Lower lobe of right lung (tissue), 2 donors: ENCODE measurements at places on chromosomes 11 and 22.

GRCh38 chr11:130389335-130389935 is 39.0 kb downstream of the ADAMTS8 start:
- no peak for DNase-seq

DNA sequence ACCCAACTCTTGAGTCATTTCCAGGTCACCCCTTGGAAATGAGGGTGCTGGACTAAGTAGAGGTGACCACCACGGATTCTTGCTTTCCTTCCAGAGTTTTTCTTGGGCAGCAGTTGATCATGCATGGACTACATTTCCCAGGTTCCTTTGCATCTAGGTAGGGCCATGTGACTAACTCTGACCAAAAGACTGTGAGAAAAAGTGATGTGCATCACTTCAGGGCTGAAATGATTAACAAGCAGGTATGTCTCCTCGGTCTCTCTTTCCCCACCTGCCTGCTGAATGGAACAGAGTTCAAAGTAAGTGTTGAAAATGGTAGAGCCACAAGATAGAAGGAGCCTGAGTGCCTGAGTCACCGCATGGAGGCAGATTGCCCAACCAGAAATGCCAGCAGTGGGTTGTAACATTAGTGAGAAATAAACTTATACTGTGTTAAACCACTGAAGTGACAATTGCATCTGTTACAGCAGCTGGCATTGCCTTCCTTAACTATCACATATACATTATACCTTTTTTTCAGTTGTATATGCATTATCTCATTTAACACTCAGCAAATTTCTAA is 113.5 kb downstream of the MN1 start:
- DNase-seq, result no peak

DNA sequence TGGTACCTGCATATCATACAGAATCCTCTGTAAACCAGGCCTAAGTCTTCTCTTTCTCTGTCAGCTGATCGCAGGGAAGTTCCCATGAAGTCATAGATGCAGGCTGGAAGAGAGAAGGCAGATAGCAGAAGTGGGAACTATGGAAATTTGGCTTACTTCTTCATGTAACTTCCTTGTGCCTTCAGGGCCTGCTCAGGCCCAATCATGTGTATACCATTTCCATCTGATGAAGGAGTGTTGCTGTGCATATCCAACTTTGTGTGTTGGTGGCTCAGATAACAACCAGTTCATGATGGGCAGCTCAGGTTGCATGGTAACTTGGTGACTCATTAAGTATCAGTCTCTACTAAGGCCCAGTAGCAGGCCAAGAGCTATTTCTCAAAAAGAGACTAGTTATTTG is 53.1 kb upstream of the CEP295 start:
- DNase-seq, result no peak

DNA sequence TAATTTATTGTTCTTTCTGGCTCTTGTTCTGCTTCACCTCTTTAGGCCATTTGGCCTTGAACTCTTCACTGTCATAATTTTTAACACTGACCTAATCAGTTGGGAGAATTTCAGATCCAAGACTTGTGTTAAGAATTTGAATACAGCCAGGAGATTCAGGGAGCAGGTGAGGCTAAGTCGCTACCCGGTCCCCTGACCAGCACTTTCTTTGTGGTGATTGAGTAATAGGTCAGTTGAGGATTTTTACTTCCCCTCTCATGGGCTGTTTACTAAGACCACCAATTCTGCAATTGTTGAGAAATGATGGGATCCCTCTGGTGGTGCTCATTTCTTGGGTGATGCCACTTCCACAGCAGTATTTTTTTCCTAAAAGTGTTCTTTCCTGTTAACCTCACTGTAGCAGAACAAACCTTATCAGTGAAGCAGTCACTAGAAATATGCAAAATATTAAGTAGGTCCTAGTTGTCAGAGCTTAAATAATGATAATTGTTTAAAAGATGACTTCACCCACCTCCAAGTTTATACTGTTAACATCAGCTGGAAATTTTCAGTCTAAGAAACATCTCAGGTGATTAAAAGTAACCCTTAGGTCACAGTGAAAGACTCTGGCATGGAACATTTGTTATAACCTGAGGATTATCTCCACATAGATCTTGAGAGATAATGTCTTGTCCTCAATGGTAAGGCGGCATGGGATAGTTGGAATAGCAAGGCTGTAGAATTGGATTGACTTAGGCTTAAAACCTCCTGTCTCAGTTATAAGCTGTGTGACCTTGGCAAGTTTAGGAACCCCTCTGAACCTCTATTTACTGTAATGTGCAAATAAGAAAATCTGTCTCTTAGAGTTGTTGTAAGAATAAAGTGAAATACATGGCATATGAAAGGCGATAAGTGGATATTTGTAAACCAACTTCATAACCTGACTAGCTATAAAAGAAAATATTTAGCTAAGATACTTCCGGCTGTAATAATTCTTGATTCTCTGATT is 41.3 kb downstream of the POLD3 start:
- no peak for DNase-seq

- DNase-seq, result no peak
These were observed 9.7 kb upstream of the GCAT start for GRCh38 chr22:37797874-37798500.

GRCh38 chr11:132111838-132112237 is 741.4 kb downstream of the NTM start:
- no peak for DNase-seq

DNA sequence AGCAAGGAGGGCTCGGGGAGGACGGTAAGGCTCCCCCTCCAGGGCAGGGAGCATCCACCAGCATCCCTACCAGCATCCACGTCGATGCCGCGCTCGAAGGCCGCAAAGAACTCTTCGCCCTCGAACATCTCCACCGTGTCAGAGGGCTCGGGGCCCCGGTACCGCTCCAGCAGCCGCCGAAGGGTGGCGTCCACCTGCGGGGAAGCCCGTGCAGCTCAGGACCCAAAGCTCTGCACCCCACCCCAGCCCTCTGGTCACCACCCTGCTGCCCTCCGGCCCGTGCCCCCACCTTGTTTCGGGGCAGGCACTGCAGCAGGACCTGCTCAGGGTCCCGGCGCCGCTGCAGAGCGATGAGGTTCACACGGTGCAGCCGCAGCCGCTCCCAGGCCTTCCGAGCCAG is 2.4 kb upstream of the SLC25A22 start:
- DNase-seq, result no peak

DNA sequence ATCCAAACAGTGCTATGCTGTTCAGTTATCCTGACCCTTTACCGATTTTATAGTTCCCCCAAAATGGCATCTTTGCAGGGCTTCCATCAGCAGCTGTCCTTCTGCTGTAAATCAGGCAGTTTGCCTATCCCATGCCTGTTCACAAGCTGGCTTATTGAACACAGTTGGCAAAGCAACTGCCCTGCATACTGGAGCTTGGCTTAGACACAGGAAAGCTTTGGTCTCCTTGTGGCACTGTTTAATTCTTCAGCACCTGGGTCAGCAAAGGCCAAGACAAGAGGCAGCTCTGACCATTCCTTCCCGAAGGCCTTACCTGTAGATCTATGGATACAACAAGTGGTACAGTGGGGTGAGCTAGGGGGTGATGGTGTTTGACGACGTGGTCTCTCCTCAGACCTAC is 32.2 kb downstream of the TSPAN18 start:
- DNase-seq, result no peak

DNA sequence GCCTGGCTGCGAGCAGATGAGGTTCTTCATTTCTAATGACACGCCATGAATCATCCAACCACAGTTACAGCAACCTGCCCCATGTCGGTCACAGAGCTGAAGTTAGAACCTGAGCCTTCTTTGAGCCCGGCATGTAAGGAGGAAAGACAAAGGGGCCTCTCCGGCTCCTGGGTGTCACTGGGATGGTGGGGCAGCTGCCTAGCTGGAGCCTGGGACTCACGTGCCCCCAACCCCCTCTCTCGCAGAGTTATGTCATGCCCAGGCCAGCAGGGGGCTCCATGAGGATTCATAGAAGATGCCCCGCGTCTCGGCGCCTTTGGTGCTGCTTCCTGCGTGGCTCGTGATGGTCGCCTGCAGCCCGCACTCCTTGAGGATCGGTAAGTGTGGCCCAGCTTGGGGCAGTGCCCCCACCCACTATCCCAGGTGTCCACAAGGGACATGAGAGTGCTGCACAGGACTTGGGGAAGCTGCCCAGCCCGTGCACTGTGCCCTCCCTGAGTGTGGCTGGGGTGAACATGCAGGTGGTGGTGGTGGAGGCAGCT is 148.5 kb downstream of the GRIK4 start:
- DNase-seq, result no peak
